SW480 (cell line): ENCODE measurements at places on chromosomes 7 and 10.

DNA sequence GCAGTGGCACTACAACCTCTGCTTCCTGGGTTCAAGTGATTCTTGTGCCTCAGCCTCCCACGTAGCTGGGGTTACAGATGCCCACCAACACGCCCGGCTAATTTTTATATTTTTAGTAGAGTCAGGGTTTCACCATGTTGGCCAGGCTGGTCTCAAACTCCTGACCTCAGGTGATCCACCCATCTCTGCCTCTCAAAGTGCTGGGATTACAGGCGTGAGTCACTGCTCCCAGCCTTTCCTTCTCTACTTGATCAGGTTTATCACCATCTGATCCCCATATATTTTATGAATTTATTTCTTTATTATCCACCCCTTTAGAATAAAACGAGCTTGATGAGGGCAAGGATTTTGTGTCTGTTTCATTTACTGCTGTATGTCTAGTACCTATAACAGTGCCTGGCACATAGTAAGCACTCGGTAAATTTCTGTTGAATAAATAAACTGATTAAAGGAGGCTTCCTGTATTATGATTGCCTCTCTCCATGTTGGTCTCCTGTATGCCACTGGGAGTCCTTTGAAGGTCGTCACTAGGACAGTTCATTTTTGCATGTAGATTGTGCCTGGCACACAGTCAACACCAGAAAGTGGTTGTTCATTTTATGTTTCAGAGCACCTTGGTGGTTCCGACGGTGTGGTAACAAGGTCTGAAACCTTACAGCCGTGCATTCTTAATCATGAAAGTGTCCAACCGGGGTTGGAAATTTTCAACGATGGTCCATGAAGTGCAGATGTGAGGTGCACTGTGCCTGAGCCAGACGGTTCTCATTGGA is 9.6 kb upstream of the EIF3A start:
- DNase-seq: peak; percentile 51

DNA sequence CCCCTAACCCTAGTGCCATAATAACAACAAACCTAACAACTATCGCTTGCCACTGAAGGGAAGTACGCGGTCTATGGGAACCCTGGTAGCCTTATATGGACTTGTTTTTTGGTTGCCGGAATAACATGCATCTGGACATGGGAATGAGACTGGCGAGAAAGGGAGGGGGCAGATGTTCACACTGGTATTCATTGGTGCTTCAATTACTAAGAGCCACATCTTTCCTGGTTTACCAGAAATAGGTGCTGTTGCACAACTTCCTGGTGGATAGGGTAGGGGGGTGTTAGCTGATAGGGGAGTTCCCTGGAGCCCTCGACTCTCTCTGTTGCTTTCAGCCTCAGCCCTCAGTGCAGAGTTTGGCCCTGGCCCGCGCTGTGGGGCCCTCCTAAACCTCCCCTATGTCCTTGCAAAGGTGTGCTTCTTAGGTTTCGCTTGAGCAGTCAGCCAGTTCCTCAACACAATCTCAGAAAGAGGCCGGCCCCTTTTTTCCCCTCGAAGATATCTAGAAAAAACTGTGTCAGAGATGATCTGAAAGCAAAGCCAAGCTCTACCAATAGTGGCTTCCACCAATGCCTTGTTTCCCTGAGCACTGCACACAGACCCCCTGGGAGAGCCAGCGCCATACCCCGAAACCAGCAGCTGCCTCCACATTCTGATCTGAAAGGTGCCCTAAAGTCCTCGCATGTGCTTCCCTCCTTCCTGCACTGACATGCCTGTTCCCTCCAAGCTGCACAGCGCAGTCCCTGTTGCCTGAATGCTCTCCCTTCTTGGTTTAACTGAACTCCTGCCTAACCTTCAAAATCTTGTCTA is 13.5 kb downstream of the TBXAS1 start:
- DNase-seq: no peak

DNA sequence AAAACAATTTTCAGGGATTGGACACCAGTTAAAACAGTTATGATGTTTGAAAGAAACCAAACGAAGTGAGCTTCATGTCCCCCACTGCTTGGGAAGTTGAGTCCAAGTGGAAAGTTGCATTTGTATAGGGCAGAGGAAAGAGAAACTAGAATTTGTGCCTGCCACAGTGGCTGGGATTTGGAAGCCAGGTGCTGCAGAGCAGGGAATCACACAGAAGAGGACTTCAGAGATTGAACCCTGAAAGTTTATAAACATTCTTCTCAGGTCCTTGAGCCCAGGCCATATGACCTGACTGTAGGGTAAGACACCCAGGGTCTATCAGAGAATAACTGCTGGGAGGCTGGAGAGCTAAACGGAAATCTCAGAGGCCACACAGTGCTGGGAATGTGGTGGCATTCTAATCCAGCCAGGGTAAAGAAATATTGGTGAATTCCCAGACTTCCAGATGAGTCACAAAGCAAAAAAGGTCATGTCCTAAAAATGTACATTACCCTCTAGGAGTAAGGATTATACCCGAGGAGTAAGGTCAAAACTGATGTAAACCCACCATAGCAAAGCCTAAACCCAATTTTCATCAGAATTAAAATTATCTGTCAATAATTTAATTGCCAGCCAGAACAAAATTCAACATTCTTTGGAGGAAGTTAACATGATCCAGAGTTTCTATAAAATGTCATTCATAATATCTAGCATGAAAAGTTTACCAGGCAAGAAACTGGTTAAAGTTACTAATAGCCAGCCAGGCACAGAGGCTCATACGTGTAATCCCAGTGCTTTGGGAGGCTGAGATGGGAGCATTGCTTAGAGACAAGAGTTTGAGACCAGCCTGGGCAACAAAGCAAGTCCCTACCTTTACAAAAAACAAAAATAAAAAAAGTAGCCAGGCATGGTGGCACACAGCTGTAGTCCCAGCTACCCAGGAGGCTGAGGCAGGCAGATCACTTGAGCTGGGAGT is 31.2 kb downstream of the TOMM7 start:
- DNase-seq: no peak

GRCh38 chr7:117076426-117076943 is 123.2 kb downstream of the ST7 start:
- no peak for DNase-seq

- DNase-seq: no peak
Observed at GRCh38 chr10:74178042-74178791, 27.2 kb downstream of the ADK start.

GRCh38 chr7:90858546-90858945 is 262.4 kb downstream of the CDK14 start:
- no peak for DNase-seq

DNA sequence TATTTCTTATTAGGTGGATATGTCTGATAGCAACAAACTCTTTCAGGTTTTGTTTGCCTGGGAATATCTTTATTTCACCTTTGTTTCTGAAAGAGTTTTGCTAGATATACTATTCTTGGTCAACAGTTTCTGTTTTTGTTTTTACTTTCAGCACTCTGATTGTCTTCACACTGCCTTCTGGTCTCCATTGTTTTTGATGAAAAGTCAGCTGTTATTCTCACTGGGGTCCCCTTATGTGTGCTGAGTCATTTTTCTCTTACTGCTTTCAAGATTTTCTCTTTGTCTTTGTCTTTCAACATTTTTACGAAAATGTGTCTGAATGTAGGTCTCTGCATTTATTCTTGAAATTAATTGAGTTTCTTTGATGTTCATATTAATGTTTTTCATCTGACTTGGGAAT is 15.2 kb upstream of the RASSF4 start:
- DNase-seq: no peak

GRCh38 chr7:96995406-96996110 is 9.8 kb upstream of the DLX6 start:
- DNase-seq: no peak

DNA sequence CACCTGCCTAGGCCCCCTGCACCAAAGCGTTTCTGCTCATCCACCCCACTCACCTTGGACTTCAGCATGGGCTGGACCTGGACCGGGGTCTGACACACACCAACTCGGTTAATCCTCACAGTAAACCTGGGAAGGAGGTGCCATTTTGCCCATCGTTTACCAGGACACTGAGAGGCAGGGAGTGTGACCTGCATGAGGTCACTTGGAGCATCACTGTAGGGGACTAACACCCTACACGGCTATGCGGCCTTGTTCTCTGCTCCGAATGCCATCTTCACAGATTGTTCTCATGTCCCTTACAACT is 33.0 kb downstream of the ANKRD16 start:
- no peak for DNase-seq

GRCh38 chr10:15163253-15163828 is 5.2 kb downstream of the NMT2 start:
- no peak for DNase-seq

DNA sequence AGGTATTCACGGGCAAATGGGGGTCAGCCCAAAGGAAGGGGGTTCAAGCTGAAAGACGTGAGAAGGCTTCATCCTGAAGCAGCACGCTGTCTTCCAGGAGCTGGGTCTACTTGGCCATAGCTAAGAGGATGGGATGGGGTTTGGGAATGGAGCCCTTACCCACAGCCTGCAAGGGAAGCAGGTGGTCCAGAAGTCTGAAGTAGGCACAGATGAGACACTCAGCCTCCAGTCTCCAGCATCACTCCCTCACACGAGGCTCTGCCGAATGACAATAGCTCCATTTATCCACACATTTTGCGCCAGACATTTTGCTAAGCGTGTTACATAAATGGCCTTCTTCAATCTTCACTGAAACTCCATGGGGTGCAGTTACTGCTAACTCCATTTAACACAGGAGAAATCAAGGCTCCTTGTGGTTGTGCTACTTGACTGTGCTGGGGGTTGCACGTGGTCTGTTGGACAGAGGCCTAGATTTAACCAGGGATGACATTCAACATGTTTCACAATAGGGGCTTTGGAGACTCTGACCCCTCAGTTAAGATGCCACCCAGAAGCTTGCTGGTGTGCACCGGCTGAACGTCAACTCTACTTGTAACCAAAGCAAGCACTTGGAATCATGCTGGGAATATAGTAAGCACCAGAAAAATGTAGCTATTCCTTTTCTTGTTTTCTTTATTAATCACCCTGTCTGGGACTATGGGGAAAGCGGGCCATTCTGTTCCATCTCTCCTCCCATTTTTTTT is 85.3 kb downstream of the FAM241B start:
- DNase-seq: no peak

GRCh38 chr10:42990016-42990720 is 86.7 kb upstream of the RET start:
- DNase-seq: no peak

- DNase-seq: no peak
Observed at GRCh38 chr7:4045975-4046374, 636.1 kb upstream of the FOXK1 start.

DNA sequence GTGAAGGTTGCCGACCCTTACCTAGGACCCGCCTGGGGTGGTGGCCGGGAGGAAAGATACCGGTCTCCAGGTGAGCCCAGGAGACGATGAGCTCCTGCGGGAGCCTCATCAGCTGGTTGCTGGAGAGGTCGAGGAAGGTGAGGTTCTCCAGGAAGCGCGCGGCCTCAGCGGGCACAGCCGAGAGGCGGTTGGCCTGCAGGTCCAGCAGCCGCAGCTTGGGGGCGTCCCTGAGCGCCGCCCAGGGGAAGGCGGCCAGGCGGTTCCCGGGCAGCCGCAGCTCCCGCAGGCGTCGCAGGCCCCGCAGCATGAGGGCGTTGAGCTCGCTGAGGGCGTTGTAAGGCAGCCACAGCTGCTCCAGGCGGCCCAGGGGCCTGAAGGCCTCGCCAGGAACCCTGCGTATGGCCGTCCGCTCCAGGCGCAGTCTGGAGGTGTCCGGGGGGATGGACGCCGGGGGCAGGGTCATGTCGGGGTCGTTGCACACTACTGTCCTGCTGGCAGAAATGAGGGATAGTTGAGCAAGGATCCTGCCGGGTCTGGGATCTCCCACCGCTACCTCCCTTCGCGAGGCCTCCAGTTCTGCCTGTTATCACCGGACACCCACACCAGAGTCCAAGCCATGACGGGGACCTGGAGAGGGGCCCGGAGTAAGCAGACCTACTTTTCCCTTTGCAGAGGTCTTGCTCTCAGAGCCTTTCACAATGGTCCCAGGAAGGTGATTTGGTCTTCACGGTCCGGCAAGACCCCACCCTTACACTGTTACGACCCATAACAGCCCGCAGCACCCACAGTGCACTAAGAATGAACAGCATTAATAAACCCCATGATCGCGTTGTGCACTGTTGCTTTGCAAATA is 3.9 kb downstream of the LRIT1 start:
- DNase-seq: no peak

DNA sequence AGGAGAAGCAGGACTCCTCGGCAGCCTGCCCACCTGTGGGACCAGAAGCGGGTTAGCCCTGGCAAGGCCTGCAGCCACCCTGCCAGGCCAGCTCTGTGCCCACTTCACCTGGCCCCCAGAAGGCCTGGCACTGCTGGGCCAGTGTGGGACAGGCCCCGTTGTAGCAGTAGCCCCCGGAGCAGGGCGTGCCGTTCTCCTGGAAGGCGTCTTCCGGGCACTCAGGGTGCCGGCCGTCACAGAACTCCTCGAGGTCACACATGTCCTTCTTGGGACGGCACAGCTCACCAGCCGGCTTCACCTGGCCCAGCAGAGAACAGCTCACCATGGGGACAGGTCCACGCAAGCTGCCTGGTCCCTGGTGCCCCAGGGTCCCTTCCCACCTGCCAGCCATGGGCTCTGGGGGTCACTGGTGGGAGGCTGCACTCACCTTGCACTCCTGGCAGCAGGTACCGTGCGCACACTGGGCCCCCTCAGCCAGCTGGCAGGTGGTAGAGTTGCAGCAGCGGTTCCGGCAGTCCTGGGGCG is 5.8 kb downstream of the ADAM8 start:
- DNase-seq: no peak

DNA sequence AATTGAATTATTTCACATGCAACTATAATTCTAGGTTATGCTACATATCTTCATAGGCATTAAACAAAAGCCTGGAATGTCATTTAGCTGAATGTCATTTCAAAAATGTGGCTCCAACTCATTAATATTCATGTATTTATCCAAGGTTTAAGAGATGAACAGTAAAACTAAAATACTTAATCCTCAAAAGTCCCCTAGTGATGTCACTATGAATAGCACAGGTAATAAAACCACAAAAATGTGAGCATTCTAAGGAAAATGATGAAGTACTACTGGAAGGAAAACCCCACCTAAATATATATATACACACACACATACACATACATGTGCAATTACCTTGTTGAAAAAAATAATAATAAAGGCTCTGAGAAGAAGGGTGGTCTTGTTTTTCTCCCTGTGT is 154.4 kb upstream of the ASAH2 start:
- DNase-seq: no peak

DNA sequence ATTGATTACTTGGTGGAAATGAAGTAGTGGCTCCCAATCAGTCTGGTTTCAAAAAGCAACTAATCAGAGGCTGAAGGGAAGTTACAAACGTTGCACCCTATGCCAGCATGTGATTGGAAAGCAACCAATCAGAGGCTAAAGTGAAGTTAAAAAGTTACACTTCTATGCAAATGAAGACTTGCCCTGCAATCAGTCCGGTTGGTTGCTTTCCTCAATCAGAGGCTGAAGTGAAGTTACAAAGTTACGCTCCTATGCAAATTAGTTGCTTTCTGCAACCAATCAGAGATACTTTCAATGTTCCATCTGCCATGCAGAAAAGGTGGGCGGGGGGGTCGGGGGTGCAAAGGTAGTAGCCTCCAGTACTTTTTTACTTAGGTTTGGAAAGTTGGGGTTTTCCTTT is 1077.1 kb downstream of the TYW1 start:
- no peak for DNase-seq
